Left lung (tissue), 14 donors: ENCODE measurements at places on chromosomes 2 and 18. TPM values are rescaled to one million over a fixed set of nuclear protein-coding genes. Genes with fewer than 3 reads are reported as not detected.

- no peak overlapping the region for H3K4me3 ChIP-seq
- no peak for DNase-seq
- no peak overlapping the region for H3K27ac ChIP-seq
- H3K27me3 ChIP-seq, result no peaks in the 10 kb centered on the region
Measured at GRCh38 chr2:21301871-21302455, 178.2 kb downstream of the TDRD15 start.

Gene EHD3
- total RNA-seq, result 9.1 TPM

GRCh38 chr18:63213936-63214671 is 105.5 kb downstream of the BCL2 start:
- DNase-seq, result no peak
- H3K4me3 ChIP-seq, result no peak overlapping the region
- H3K27me3 ChIP-seq, result no peaks in the 10 kb centered on the region
- H3K27ac ChIP-seq, result no peak overlapping the region
- no peaks in the 10 kb centered on the region for H3K36me3 ChIP-seq

GRCh38 chr2:31945572-31945935 is 65.3 kb downstream of the MEMO1 start:
- no peaks in the 10 kb centered on the region for H3K27me3 ChIP-seq
- peaks cover 14% of the 10 kb centered on the region for H3K36me3 ChIP-seq
- no peak for DNase-seq
- H3K27ac ChIP-seq, result no peak overlapping the region
- H3K4me1 ChIP-seq, result no peaks in the 10 kb centered on the region

Gene HAAO
- total RNA-seq, result 11.5 TPM

- no peak overlapping the region for H3K27ac ChIP-seq
- H3K36me3 ChIP-seq, result no peaks in the 10 kb centered on the region
- H3K4me3 ChIP-seq, result no peak overlapping the region
- no peak for DNase-seq
- H3K4me1 ChIP-seq, result no peaks in the 10 kb centered on the region
Measured at GRCh38 chr2:72619626-72620025, 206.2 kb downstream of the EXOC6B start.

Gene GRHL1
- total RNA-seq, result 2.4 TPM

Gene AFTPH
- 33.7 TPM for total RNA-seq

- no peaks in the 10 kb centered on the region for H3K36me3 ChIP-seq
- no peak overlapping the region for H3K27ac ChIP-seq
- H3K27me3 ChIP-seq, result no peaks in the 10 kb centered on the region
- no peaks in the 10 kb centered on the region for H3K4me1 ChIP-seq
- no peak overlapping the region for H3K4me3 ChIP-seq
Measured at GRCh38 chr2:150610670-150611279, 123.3 kb upstream of the RND3 start.

Gene GPR75
- total RNA-seq, result 3.0 TPM

- no peak for DNase-seq
- H3K27me3 ChIP-seq, result no peaks in the 10 kb centered on the region
Measured at GRCh38 chr18:58578835-58579560, 49.9 kb downstream of the ALPK2 start.

DNA sequence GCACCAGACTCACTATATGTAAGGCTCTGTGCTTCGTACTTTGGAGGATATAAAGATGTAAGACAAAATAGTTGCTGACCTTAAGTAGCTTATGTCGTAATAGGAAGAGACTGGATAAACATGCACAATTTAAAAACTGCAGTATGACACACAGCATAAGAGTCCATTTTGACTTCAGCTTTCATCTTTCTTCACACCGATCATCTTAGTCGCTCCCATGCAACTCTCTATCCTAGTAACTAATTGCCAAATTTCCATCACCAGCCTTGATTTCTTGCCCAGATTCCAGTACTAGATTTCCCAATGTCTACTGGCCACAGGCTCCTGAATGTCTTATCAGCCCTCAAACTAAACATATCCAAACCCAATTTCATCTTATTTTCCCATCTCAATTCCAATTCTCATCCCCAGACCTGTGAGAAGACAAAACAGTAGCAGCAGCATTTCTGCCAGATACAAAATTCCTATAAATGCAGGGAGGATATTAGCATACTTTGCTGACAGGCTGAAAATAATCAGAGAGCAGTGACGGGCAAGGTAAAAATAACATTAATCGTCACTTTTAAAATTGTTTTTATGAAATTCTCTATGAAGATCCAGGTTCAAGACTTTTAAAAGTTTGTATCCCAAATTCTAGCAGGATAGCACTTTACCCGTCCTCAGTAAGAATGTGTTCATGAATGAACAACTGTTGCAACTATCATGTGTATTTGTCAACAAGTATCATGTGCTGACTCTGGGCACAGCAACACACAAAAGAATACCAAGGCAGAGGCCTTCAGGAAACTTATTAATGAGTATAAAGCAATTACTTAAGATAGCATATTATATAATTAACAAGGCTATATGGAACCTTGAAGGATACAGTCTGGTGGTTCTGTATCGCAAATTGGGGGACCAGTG is 42.2 kb downstream of the KIDINS220 start:
- no peak overlapping the region for H3K27ac ChIP-seq
- no peaks in the 10 kb centered on the region for H3K4me1 ChIP-seq
- DNase-seq, result peak; percentile 21
- H3K27me3 ChIP-seq, result no peaks in the 10 kb centered on the region
- no peak overlapping the region for H3K4me3 ChIP-seq
- peaks cover 75% of the 10 kb centered on the region for H3K36me3 ChIP-seq

Gene ATP5F1A
- total RNA-seq, result 340 TPM

DNA sequence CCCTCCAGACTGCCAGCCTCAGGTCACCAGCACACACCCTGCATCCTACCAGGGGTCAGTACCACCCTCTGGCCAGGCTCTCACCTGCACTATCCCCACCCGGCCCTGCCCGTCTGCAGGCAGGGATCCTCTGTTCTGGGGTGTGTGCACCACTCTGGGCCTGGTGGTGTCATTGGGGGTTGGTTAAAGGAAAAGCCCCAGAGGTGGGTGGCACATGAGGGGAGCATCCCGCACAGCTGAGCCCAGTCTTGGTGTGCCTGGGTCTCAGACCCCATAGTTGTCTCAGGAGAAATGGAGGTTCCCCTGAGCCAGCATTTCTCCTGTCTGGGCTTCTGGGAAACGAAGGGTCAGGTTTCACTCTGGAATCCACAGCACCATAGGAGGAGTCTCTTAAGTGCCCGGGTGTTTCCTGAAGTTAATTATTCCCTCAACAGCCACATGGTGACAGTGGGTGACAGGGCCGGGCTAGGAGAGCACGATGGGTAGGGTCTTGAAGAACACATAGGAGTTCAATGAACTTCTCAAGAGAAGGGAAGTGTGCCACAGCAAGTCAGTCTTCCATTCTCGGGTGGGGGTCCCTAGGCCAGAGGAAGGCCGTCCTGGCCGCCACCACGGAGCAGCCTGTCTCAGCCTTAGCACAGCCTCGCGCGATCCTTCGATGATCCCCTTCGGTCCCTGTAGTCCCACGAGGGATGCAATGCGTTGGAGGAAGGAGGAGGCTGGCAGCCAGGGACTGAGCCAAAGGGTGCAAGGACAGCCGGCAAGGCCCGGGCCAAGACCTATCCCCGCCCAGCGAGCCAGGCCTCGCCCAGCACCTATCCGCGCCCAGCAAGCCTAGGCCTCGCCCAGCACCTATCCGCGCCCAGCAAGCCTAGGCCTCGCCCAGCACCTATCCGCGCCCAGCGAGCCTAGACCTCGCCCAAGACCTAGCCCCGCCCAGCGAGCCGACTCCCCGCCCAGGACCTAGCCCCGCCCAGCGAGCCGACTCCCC is 1.1 kb upstream of the FARP2 start:
- H3K4me1 ChIP-seq, result peaks cover 22% of the 10 kb centered on the region
- DNase-seq, result peak; percentile 92
- H3K27ac ChIP-seq, result peak overlapping the region; percentile 70

DNA sequence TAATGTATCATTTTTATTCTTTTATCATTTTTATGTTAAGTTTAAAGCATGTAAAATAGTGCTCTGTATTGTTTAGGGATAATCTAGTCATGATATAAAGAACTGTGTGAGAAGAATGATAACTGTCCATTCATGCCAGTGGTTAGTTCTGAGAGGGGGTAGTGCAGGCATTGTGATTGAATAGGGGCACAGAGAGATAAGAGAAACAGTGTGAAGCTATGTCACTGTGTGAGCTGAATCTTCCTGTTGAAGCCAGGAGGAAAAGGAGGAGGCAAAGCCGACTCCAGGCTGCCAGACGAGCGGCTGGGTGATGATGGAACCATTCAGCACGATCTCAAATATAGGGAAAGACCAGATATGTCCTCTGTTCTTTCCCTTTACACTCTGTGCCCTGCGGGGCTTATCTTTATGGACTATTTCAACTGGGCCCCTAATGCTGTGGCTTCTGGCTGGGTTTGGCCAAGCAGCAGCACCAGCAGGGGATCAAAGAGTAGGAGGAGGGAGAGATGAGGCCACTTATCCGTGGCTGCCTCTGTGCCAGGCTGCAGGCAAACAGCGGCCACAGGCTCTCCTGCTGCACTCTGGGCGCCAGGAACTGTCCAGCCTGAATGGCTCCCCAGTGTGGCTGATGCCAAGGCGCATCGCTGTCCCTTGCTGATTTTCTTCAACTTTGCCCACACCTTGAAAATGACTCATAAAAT is 128.0 kb downstream of the SPP2 start:
- DNase-seq, result no peak
- no peak overlapping the region for H3K4me3 ChIP-seq
- no peaks in the 10 kb centered on the region for H3K4me1 ChIP-seq
- no peaks in the 10 kb centered on the region for H3K27me3 ChIP-seq
- no peaks in the 10 kb centered on the region for H3K36me3 ChIP-seq

Gene TNFRSF11A
- 8.9 TPM for total RNA-seq
